Cardiac fibroblast (primary cell): ENCODE measurements at places on chromosomes 1 and 21.

- DNase-seq: peak; percentile 72
These were observed 40.1 kb downstream of the MAST2 start for GRCh38 chr1:45843474-45843905.

DNA sequence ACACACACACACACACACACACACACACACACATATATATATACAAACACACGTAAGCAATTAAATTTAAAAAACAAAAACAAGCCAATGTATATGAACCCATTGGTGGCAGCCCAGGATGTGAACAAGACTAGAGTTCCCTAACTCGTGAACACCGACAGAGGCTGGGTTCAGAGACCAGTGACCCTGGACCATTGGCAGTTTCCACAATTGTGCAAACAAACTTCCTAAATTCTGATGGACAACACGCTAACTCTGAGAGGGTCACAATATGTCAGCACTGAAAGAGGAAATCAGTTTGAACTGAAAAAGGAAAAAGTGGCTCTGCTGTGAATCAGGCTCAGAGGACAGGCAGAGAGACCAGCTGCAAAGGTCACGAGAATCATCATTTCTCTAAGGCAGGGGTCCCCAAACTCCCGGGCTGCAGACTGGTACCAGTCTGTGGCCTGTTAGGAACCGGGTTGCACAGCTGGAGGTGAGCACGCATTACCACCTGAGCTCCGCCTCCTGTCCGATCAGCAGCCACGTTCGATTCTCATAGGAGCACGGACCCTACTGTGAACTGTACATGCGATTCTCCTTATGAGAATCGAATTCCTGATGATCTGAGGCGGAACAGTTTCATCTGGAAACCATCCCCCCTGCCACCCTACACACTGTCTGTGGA lies 50.5 kb upstream of the ERO1B start:
- no peak for DNase-seq

- peak; percentile 56 for DNase-seq
These were observed 81.9 kb upstream of the HAO2 start for GRCh38 chr1:119286587-119287181.

DNA sequence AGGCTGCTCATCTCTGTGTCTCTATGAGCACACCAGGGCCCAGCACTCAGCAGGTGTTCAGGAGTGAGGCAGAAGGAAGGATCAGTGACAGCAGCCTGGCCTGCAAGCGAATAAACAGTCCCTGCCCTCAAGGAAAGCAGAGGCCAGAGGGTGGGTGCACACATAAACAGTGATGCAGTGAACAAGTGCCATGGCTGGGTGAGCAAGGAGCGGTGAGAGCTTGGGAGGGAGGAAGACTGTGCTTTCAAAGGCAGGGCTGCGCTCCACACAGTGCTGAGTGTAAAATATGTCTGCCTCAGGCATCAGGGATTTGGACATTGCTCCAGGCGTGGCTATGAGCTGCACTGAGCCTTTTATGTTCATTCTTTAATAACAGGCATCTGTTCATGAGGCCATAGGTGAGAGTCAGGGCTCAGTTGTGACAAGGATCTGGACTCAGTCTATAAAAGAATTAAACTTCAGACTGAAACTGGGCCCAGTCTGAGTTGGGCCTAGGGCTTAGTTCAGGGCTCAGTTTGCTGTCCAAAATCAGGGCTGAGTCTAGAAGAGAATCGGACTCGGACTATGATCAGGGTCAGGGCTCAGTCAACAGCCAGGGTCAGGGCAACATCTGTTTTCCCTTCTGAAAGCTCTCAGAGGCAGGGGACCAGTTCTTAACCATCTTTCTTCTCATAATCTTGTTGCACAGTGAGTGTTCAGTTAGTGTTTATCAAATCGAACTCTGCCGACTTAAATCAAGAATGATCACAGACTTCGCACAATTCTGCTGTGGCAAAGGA lies 213.7 kb downstream of the FOXD2 start:
- DNase-seq: no peak

DNA sequence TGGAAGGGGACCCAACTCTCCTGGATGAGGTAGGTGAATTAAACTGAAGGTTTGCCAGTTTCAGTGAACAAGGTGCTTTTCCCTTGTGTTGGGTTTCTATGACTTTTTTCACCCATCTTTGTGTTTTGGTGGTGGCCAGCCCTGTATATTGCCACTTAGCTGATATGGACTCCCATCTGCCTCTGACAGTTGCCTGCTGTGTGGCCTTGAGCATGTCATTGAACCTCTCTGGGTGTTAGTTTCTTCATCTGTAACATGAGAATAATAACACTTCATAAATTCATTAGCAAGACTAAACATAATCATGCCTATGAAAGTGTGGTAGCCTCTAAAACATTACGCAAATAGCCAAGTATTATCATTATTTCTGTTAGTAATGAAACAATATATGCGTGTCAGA lies 141.7 kb downstream of the PBX1 start:
- no peak for DNase-seq

- no peak for DNase-seq
These were observed 54.4 kb upstream of the EDN2 start for GRCh38 chr1:41538741-41539417.

DNA sequence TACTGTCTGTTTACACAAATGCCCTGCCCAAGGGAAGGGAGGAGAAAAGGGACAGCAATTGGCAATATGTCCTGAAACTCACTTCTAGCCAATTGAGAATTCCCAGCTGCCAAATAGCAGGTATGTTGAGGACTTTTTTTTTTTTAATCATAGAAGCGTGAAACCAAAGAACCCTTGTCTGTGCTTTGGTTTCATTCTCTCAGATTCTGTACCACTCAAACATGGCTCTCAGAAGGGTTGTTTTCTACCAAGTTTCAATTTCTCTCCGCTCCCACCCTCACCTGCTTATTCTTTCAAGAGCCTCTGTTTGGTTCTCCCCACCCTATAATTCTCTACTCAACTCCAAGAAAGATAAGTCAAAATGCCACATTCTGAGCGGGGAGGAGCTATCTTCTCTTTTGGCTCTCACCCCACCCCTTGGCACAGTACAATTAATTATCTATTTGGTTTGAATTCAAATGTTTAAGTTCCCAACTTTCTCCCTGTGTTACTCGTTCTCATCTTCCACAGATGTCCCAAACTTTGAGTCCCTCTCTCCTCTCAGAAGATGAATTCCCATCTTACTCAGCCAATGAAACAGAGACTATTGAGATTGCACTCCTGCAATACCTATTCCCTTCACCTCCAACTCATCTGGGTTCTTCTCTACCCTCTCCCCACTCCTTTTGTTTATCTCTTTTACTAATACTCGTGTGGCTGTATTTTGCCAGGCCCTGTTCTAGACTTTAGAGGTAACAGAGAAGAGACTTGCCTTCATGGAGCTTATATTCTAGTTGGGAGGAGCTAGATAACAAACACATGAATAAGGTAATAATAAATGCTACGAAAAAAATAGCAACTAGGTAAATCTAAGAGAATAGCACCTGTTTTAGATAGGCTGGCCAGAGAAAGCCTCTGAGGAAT lies 3.9 kb upstream of the TP53BP2 start:
- no peak for DNase-seq

DNA sequence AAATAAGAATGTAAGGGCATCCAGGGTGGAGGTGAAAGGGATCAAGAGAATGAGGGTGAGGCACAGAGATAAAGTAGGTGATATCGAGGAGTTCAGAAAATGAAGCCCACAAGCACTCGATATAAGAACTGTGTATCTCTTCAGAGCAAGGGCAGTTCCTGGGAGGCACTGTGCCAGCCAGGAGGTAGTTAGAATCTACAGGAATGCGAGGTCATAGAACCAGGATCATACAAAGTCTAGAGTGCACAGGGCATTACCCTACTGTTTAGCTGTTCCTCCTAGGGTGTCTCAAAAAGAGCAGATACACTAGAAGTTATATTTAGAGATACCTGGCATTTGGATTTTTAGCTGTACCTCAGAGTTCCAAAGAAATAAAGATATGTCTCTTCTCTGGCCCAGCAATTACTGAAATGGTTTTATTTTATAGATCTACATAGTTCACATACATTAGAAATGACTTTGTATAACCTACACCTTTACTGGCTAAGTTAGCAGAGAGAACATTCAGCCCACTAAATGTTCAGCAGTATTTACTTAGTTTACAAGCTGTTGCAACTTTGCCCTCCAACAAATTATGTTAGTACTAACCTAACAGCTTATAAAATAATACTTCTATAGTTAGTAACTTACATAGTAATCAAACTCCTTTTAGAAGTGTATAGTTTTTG lies 1.6 kb downstream of the OVAAL start:
- DNase-seq: no peak
